ENCODE measurements at places on chromosomes 13 and 19.

DNA sequence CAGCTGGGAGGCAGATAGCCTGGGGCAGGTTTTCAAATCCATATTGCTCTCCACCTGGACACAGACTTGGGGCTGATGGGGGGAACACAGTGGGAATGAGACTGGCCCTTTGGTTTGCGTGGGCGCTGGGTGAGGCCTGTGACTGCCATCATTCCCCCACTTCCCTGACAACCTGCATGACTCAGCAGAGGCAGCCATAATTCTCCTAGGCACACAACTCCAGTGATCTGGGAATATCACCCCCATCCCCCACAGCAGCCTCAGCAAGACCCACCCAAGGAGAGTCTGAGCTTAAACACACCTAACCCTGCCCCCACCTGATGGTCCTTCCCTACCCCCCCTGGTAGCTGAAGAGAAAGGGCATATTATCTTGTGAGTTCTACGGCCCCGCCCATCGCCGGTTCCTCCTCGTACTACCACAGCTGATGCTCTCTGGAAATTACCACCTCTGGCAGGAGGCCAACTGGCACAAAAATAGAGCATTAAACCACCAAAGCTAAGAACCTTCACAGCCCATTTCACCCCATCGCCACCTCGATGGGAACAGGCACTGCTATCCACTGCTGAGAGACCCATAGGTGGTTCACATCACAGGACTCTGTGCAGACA, 71.0 kb downstream of the RNF17 start:
- DNase-seq, result no peak

- DNase-seq, result no peak
Measured at GRCh38 chr13:30600496-30600895, 17.2 kb upstream of the USPL1 start.

DNA sequence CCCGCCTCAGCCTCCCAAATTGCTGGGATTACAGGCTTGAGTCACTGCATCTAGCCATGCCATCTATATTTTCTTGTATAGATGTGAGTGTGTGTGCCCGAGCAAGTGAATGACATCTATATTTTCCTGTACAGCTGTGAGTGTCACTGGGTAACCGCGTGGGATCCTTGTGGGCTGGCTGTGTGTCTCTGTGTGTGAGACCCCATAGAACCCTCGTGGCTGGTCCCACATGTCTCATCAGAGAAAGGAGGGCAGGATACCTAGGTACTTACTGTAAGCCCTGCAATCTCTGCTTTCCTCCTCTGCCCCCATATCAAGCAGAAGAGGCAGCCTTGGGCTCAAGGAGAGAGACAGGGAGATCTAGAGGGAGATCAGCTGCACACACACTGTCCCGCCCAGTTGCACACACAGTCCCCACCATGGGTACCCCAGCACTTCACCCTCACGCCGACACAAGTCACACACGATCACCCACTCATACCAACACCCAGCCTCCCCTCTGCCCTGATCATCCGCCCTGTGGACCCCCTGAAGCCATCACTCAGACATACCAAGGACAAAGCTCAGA, 655 bp downstream of the DENND1C start:
- no peak for DNase-seq

GRCh38 chr19:13152356-13152973, 2.3 kb downstream of the IER2 start:
- no peak for DNase-seq

- no peak for DNase-seq
Measured at GRCh38 chr13:111256946-111257345, 63.5 kb upstream of the TEX29 start.

DNA sequence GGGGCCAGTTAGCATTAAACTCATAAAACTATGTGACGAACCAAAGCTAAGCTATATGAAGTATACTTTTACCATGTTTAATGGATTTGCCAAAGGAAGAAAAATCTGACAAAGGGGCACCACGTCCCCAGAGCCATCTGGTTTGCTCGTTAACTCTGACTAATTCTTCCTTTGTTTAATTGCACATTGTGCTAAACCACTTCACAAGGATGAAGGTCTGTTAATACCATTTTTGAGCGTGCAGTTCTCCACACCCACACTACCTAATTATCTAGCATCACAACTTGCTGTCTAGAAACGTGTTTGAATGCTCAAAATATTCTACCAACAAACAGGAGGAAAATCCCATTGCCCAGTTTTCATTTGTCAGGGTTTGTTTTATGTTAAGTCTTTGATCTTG, 74.8 kb downstream of the COL4A1 start:
- DNase-seq, result no peak

- no peak for DNase-seq
Measured at GRCh38 chr19:29505097-29505824, 20.5 kb upstream of the VSTM2B start.

DNA sequence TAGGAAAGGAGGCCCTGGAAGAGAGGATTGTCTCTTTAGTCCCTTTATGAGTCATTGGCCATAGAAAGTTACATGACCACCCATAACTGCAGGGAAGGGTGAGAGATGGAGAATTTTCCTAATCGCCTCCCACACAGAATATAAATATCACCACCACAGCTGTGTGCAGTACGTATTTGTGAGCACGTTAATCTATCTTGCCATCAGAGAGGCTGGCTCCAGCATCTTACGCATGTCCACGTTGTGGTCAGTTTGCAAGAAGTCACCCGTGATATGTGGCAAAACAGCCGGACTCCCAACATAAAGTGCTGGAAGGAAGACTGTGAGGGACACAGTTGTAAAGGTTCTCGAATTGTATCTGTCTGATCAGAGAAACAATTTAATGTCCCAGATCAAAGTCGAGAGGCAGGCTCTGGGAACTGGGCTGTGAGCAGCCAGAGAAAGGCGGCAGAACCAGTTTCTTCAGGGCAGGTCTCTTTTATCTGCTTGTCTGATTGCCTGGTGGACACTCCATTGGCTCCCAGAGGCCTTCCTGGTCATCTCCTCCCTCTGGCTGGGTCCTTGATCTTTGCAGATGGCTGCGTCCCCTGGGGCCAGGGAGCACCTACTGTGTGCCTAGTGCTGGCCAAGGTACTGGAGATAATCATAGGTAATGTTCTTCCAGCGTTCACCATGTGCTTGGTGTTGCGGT, 74.9 kb downstream of the SIPA1L3 start:
- DNase-seq, result no peak

GRCh38 chr19:46970815-46971214, 48.8 kb upstream of the NPAS1 start:
- peak; percentile 80 for DNase-seq

DNA sequence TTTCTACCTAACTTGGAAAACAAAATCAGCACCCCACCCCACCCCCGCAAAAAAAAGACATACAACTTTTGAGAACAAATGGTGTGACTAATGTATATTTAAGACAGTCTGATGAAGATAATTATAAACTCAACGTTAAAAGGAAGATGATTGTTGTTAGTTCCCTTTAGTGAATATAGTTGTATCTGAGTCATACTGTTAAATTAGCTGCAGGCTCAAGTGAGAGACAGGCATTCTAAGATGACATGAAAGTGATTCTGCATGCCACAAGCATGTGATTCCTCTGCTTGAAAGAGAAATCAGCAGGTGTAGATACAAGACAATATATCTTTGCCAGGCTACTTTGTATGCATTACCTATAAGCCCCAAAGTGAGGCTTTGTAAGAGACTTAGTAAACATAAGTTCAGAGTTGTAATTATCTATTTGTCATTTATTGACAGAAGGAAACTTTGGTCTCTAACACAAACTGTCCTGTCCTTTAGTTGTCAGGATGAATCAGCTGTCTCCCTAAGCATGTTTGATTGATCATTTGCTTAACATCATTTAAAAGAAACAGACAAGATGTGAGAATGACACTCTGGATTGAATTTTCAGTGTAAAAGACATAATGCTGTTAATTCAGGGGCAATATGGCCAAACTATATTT, 319.4 kb upstream of the HTR2A start:
- DNase-seq, result peak; percentile 27

GRCh38 chr19:28374971-28375370, 838.0 kb downstream of the UQCRFS1 start:
- DNase-seq, result no peak

- no peak for DNase-seq
Measured at GRCh38 chr19:16326401-16327168, 2.0 kb downstream of the KLF2 start.

DNA sequence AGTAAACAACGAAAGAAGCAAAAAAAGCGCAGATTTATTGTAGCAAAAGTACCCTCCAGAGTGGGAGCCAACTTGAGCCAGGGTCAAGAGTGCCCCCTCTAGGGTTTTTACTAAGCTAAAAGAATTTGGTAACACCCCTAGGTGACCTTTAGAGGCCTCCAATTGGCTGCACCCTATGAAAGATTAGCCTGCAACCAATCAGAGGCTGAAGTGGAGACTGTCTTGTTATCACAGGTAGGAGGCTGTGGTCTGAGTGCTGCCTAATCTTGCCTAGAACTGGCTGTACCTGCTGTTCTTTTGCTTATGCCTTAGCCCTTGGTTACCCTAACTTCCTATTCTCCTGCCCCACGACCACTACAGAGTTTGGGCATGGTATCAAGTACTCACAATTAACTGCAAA, 38.3 kb downstream of the ANKRD10 start:
- no peak for DNase-seq

- DNase-seq, result no peak
Measured at GRCh38 chr19:5074407-5074806, 105.5 kb downstream of the KDM4B start.

DNA sequence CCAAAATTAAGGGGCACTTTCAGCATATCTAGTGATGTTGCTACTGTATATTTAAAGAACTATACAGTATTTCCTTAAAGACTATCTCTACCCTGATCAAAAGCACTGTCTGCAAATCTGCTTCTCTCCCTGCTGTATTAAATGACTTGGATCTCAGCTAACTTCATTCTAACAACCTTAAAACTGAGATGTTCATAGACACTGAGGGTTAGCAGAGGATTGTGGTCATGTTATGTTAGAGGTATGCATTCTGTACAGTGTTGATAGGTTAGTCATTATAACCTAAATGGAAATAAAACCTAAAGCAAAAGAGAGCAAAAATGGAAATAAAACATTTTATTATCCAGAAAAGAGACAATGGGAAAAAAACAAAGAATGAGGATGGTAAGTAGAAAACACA, 9.9 kb downstream of the GPR183 start:
- no peak for DNase-seq

Data from HFF-Myc (cell line).